ENCODE measurements at places on chromosomes 5 and 9. TPM values are rescaled to one million over a fixed set of nuclear protein-coding genes. Genes with fewer than 3 reads are reported as not detected.

GRCh38 chr5:112018846-112019245, 261.9 kb upstream of the NREP start:
- DNase-seq: no peak

GRCh38 chr5:178486239-178486641, 104.0 kb downstream of the COL23A1 start:
- no peak for DNase-seq

DNA sequence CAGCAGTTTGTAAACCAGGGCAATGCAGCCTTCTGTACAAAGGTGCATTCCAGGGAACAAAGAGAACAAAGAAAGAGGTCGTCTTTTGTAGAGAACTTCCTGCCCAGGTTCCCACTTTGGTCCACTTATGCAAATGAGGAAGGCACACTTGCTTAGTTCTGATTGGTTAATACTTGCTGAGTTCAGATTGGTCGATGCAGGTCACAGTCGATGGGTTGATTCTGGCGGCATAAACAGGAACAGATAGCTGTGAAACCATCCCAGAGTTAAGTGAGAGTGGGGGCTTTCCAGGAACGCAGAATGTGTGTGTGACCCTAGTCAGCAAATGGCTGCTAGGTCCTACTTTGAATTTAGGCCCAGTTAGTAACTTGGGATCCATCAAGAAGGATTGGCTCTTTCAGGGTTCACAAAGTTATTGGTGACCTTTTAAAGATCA, 1.8 kb upstream of the ADAMTS13 start:
- DNase-seq: no peak

DNA sequence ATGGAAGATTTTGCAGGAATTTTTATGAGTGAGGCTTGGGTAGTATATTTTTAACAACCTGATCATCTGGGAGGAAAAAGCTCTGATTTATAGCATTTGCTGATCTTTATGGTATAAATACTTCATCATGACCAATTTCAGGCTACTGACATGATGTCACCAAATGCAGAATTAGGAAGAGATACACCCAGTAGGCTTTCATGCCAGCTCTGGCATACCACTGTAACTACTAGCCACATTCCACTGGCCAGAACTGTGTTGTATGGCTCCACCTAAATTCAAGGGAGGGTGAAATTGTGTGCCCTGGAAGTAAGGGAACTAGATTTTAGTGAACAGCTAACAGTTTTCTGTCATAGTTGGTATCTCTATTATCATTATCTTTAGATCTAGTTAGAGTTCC, 17.6 kb downstream of the AP3S1 start:
- no peak for DNase-seq

DNA sequence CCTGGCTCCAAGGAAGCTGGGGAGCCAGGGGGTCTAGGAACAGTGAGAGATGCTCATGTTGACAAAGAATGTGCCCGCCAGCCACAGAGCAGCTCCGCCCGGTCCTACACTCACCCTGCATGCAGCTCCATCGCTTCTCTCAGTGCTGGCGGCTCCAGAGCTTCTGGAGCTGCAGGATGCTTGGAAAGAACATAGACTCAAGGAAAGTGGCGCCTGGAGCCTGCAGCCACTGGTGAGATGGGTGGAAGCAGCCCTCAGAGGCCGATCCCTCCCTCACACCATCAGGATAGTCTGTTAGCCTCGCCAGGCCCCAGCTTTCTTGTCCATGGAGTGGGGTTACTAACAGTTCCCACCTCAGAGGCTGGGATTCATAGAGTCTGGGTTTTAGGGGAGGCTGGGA, 26.4 kb upstream of the SLC6A19 start:
- no peak for DNase-seq

IL4 gene
- not detected for total RNA-seq

DNA sequence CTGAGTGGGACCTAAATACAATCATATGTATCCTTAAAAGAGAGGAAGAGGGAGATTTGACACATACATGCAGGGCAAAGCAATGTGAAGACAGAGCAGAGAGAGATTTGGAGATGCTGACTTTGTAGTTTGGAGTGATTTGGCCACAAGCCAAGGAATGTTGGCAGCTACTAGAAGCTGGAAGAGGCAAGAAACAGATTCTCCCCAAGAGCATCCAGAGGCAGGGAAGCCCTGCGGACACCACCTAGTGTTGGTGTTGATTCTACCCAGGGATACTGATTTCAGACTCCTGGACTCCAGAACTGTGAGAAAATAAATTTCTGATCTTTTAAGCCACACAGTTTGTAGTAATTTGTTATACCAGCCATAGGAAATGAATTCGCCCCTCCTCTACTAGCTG, 64.9 kb upstream of the OSMR start:
- peak; percentile 61 for DNase-seq

DNA sequence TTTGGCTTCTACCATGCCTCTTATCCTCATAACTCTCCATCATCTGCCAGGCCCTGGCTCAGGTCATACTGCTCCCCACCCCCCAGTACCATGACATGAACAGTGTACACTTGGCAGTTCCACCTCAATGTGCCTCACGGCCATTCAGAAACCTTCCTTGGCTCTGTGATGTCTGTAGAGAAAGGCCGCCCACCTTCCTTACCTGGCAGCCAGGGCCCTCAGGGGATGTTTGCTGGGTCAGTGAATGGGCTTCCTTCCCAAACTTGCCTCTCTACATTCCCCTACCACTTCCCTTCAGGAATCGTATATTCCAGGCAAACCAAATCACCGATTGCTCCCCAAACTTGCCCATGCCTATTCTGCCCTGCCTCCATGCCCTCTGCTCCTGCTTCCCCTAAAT, 101.1 kb downstream of the PSD2 start:
- no peak for DNase-seq

SLC22A5 gene
- total RNA-seq: 37.5 TPM

- no peak for DNase-seq
Observed at GRCh38 chr9:126320158-126320922, 6.3 kb upstream of the MVB12B start.

DNA sequence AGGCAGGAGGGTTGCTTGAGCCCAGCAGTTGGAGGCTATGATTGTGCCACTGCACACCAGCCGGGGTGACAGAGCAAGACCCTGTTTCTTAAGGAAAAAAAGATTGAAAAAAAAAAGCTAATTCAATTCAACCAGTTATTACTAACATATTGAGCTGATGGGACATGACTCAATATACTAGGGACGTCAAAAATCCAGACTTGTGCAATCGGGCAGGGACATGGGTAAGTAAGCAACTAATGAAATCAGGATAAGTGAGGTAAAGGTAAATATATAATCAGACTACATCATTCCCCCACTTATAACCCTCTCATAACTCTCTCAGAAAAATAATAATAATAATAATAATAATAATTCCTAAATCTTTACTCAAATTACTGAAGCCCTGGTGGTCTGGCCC, 975 bp upstream of the HAVCR1 start:
- no peak for DNase-seq

GLDC gene
- 4.0 TPM for total RNA-seq

IFNB1 gene
- not detected for total RNA-seq

DNA sequence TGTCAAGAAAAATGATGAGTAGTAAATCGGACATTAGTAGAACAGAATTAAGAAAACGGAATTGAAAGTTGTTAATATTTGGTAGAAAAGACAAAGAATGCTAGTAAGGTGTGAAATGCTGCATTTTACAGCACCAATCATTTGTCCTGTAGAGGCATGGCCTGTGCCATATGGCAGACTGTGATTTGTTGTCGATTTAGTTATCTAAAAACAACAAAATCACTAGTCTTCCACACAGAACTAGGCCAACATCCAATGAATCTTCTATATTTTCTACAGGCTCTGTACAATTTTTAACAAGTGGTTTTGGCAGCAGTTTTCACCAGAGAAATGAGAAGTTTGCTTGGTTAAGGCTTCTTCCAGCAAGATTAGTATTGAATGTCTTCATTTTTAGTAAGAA, 10.4 kb downstream of the HNRNPK start:
- DNase-seq: no peak

GRCh38 chr5:152625696-152626095, 220.6 kb upstream of the NMUR2 start:
- DNase-seq: no peak

GRCh38 chr9:109499631-109500410, 1.7 kb upstream of the PTPN3 start:
- DNase-seq: peak; percentile 65

TMC1 gene
- 5.3 TPM for total RNA-seq

DNA sequence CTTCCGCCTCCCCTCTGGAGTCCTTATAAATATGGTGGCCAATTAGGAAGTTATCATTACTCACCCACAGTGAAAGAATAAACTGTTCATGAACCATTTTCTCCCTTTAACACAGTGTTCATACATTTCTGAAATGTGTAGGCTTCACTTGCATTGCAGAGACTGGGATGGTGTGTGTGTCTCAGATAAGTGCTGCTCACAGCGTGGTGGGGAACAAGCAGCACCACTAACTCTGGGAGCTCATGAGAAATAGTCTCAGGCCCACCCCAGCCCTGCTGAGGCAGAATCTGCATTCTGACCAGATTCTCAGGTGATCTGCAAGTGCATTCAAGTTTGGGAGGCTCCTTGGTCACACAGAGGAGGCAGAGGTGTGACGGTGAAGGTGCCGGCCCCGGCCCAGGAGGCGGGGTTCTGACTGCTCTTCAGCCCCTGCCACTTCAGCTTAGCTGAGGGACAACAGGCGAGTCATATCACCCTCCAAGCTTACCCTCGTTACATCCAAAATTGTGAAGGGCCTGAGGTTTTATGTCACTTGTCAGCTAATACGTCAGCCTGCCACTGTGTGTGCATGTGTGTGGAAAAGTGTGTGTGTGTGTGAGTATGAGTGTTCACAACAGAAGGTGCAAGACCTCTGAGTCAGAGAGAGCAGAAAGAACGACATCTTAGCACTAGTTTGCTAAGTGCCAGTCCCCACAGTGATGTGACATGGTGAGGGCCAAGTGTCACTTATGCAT, 34.7 kb downstream of the DAP start:
- no peak for DNase-seq

SV2C gene
- total RNA-seq: 0.28 TPM

- peak; percentile 64 for DNase-seq
Observed at GRCh38 chr9:113913426-113914195, 37.5 kb downstream of the ZNF618 start.

DNA sequence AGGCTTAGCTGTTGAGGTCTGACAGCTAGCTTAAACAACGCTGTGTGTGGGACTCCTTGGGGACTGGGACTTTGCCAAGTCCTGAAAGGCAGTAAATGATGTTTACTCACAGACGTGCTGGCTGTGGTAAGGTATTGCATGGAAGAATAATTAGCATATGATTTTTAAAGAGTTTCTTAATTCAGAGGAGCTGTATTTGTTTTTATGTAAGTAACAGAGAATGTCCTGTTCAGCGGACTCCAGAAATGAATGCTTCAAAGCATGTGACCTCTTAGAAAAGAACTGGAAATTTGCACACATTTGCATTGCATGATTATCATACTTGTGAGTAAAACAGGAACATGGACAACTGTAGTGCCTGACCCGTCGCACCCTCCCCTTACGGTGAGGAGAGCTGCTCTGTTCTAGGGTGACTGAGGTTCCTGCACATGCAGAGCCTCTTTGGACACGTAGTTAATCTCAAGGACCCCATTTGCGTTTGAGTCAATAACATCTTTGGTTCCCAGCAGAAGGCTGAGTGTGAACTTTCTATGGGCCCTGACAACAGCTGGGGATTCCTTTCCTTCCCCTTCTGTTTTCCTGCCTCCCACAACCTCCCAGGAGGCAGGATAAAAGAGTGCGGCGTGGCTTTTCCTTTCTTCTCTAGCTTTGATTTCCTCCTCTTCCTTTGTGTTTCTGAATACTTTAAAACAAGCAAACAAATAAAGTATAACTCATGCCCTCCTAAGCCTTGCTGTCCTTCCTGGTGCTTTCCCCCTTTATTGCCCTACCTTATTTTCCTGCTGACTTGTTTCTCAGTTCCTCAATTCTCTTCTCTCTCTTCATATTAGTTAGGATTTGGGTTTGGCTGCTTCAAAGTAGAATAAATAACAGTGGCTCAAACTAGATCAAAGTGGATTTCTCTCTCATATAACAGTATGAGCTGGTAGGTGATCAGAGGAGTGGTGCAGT, 157.2 kb upstream of the CD180 start:
- peak; percentile 46 for DNase-seq

GRCh38 chr5:180172447-180173197, 36.4 kb downstream of the RASGEF1C start:
- DNase-seq: no peak

- no peak for DNase-seq
Observed at GRCh38 chr5:168327019-168327421, 35.6 kb downstream of the WWC1 start.

DNA sequence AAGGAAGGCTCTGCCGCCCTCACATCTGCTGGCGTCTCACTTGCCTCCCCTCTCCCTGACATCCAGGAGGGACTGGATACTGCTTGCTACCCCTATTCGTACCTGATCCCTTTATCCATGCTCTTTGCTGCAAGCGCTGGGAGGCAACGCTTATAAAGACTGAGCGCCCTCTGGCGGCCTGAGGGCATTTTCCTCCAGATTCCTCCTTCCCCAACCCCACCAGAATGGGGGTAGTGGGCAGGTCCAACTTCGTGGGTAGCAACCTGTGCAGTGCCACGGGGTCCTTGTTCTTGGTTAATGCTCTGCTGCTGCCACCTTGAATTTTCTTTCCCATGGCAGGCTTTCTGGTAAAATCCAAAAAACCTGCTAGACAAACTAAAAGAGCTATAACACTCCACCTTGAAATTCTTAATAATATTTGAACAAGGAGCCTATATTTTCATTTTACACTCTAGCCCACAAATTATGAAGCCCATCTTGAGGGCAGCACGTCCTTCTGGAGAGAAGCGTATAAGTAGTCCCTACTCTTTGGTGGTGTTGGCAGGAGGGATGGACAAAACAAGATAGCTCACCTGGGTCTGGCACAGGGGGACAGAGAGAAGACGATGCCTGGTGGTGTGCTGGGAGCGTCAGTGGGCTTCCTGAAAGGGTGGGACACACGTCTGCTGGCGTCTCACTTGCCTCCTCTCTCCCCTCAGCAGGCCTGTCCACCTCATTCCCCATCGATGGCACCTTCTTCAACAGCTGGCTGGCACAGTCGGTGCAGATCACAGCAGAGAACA, 52.5 kb downstream of the JADE2 start:
- peak; percentile 78 for DNase-seq

PROP1 gene
- not detected for total RNA-seq

GRCh38 chr9:122816163-122816867, 12.1 kb downstream of the PDCL start:
- DNase-seq: no peak

GRCh38 chr9:71592400-71592799, 175.9 kb downstream of the CEMIP2 start:
- DNase-seq: no peak

GLRA1 gene
- total RNA-seq: not detected
